Globus pallidus (tissue), 1 donor: ENCODE measurements at places on chromosomes 3 and 15.

DNA sequence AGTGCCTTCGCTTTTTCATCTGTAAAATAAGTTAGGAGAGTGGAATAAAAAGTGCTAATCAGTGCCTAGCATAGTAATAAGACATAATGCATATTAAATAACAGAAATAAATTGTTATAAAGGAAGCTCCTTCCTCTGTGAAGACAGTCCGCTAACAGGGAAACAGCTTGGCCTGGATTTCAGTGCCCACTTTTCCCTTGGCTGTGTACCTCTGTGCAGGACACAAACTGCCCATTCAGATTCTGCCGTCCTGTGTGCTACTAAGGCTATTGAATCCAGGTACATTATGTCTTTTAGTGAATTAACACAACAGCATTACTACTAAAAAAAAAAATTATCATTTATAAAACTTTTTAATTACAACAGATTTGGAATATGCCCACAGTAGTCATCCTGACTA, 90.7 kb downstream of the TBL1XR1 start:
- no peak for DNase-seq

DNA sequence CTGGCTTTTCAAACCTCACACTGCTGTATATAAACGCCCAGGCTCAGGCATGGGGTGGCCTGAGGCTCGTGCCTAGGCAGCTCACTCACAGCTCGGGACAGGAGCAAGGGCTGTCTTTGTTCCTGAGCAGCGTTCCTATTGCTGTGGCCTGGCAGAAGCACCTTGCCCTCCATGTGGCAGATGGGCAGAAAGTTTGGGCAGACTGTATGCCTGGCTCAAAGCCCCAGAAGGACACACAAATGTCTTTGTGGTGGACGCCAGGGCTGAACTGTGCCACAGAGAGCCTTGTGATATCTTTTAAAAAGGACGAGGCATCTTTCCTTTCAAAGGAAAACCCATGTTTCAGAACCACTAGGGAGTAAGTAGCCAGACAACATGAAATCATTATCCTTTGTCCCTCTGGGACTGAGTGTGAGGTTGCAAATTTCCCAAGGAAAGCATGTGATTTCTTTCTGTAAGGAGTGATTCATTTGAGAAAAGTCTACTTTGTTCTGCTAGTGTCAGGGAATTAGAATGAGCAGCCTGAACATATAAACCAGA, 29.3 kb upstream of the UBE2E1 start:
- DNase-seq: peak; percentile 60

GRCh38 chr3:140391061-140391460, 286.8 kb upstream of the TRIM42 start:
- no peak for DNase-seq

DNA sequence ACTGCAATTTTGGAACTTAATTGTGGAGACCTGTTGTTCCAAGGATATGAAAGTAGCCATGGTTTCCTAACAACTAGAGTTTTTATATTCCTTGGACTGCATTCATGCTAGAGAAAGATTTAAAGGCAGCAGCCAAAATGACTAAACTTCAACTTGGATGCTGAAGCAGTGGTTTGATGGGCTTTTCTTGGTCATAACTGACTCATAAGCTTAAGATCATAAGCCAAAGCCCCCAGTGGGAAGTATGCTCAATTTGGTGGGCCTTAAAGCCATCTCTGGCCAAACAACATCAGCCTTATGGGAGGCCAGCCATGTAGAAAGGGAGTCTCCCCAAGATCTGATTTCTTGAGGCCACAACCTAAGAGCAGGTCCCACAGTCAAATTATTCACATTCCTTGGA, 80.2 kb downstream of the ZNF280D start:
- DNase-seq: no peak

DNA sequence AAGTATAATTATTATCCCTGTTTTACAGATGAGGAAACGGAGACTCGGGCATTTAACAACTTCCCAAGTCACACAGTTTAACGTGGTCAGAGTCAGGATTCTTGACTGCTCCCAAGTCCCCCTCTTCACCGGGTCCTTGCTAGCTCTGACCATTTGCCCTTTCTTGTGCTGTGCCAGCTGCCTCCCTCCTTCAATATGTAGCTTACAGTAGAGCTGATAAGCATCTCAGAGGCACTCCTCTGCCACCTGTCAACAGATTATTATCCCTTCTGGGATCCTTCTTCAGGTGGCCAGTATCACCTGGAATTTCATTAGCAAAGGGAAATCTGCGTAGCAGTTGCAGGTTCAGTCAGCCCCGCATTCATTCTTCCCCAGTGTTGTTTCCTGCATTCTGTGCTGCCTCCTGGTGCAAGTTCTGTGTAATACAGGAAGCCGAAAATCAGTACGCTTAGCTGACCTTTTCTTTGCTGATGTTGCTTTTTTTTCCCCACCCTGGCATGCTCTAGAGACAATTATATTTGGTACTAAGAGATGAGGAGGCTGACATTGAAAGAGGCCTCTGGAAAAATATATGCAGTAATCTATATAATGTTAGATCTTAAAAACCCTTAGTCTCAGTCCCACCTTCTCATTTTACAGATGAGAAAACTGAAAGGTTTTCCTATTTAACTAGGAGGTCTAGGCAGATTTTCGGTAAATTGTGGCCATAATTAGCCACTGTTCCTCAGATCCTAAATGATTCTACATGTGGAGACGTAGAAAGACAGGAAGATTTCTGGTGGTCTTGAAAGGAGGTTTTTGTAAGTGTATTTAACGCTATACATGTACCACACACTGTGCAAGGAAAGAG, 24.8 kb downstream of the TMOD2 start:
- peak; percentile 65 for DNase-seq

DNA sequence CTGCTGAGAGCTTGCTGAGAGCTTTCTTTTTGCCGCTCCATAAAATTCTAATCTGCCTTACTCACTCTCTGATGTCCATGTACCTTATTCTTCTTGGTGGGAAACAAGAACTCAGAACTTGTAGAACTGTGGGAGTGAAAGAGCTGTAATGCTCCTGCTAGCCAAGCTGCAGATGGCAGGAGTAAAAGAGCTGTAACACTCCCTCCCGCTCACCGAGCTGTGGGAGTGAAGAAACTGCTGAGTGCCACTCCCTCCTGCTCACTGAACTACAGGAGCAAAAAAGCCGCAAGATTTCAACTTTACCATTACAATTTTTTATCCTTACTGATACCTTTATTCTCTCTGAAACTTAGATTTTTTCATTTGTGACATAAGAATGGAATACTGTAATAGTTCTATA, 199.1 kb downstream of the SI start:
- DNase-seq: no peak
